ENCODE measurements at places on chromosomes 1 and 21.
A peak's percentile ranks its signal among the peaks of the same experiment; 100 is the strongest.

GRCh38 chr1:236281198-236281653 is 532 bp downstream of the ERO1B start:
- DNase-seq = peak; percentile 55

- DNase-seq = no peak
These were observed 8.6 kb downstream of the LAMC2 start for GRCh38 chr1:183194527-183195141.

- no peak for DNase-seq
These were observed 144.7 kb downstream of the APP start for GRCh38 chr21:26025536-26026512.

DNA sequence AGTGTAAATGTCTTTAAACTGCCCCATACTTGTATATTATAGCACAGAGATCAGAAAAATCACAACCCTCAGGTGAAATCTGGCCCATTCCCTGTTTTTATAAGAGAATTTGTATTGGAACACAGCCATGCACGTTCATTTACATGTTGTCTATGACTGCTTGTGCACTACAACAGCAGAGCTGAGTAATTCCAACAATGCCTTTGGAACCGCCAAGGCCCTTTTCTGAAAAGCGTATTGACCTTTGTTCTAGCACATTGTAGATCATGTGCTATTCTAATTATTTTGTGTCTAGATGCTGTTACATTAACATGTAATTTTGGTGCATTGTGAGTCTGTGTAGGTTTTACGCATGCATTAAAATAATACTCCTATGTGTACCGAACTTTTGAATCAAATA is 339.6 kb downstream of the CHRM3 start:
- DNase-seq = no peak

GRCh38 chr1:211091867-211092266 is 42.1 kb downstream of the KCNH1 start:
- no peak for DNase-seq

- no peak for DNase-seq
These were observed 20.6 kb downstream of the PGBD2 start for GRCh38 chr1:248926401-248927182.

DNA sequence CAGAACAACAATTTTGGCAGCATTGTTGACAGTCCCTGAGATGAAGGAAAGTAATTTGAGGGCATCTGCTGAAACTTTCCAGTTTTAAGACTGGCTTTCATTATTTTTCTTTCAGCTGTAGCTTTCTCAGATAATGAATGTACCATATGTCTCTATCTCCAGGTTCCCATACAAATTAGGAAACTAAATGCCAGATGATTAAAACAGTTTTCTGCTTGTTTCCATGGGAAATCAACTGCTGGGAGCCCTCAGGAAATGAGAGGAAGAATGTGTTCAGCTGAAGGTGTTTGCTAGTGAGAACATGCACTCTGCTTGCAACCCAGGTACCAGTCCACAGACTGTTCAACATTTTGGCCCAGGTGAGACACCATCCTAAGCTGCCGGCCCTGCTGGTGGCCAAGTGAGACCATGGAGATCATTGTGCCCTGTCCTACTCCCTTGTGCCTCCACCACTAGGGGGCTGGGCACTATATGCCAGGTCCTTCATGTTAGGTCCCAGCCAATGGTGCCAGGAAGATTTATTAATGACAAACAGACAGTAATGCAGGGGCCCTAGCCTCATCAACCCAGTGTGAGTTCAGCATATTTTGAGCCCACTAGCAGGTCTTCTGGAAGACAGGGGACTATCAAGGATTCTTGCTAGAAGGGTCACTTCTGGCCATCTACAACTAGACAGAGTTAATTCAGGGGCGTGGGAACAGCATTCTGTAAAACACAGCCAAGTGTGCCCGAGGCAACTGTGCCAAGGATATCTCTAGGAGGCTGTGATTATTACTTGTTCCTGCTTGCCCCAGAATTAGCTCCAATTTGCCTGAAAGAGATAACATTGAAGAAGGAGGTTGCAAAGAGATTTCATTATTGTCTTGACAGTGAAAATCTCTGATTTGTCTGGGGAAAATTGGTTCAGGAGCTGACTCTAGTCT is 17.0 kb upstream of the LRRC8C start:
- no peak for DNase-seq

DNA sequence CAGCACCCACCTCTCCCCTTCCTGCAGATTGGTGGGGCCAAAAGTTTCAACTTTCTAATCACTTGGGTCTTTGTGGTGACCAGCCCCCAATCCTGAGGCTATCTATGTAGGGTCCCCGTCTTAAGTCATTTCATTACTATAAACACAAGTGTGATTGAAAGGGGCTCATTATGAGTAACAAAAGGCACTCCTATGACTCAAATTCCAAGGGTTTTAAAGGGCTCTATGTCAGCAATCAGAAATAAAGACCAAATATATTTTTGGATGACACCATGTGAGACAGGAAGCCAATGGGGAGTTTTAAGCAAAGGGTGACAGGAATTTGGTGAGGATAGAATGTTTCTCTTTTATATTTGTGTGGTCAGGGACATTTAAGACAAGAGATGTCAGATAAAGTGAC is 6.2 kb downstream of the ERO1B start:
- DNase-seq = no peak

DNA sequence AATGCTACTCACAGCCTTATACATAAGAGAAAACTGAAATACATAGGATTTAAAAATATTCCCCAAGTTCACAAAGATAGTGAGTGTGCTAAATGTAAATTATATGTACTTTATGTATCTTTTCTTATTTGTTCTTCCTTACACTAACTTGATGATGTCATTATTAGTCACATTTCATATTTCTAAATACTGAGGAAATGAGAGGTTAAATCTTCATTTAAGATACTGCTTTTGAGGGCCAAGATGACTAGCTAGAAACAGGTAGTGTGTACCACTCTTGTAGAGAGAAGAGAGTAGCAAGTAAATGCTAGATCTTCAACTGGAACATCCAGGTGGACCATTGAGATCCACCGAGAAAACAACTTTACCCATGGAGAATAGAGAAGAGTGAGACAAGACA is 29.8 kb downstream of the PYHIN1 start:
- DNase-seq = no peak

GRCh38 chr1:182391028-182391361 is 595 bp downstream of the GLUL start:
- no peak for DNase-seq

DNA sequence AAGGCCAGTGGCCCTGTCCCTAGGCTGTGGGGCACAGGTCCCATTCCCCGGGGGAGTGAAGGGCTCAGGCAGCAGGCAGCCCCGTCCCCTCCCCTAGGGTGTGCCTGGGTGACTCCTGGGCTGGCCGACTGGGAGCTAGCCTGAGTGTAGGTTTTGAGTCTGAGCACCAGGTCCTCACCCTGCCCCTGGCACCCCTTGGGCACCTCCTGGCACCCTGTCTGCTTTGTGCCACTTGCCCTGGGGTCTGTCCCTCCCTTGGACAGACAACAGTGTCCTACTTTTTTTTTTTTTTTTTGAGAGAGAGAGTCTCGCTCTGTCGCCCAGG is 24.2 kb downstream of the RRP1 start:
- DNase-seq = no peak

DNA sequence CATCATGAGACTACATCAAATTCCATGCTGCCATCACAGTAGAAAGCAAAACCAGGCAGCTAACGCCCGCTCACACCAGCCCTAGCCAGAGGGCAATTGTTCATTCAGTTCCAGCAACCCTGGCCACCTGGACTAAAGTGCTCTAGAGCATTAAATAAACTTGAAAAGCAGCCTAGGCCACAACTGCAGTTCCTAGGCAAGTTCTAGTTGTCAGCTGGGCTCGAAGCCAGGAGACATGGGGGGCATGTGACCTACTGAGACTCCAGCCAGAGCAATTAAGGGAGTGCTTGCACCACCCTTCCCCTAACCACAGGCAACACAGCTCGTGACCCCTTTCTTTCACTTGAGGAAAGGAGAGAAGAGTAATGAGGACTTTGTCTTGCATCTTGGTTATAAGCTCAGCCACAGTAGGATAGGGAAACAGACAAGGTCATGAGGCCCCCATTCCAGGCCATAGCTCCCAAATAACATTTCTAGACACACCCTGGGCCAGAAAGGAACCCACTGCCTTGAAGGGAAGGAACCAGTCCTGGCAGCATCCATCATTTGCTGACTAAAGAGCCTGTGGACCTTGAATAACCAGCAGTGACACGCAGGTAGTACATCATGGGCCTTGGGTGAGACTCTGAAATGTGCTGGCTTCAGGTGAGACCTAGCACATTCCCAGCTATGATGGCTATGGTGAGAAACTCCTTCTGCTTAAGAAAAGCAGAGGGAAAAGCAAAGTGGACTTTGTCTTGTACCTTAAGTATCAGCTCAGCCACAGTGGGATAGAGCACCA is 77.0 kb downstream of the ZZZ3 start:
- DNase-seq = no peak

- DNase-seq = peak; percentile 64
These were observed 27.6 kb downstream of the C1orf216 start for GRCh38 chr1:35691080-35691479.

GRCh38 chr1:85070972-85071492 is 22.7 kb upstream of the MCOLN3 start:
- DNase-seq = no peak

GRCh38 chr21:35226968-35227744 is 178.1 kb upstream of the RUNX1 start:
- DNase-seq = peak; percentile 48

DNA sequence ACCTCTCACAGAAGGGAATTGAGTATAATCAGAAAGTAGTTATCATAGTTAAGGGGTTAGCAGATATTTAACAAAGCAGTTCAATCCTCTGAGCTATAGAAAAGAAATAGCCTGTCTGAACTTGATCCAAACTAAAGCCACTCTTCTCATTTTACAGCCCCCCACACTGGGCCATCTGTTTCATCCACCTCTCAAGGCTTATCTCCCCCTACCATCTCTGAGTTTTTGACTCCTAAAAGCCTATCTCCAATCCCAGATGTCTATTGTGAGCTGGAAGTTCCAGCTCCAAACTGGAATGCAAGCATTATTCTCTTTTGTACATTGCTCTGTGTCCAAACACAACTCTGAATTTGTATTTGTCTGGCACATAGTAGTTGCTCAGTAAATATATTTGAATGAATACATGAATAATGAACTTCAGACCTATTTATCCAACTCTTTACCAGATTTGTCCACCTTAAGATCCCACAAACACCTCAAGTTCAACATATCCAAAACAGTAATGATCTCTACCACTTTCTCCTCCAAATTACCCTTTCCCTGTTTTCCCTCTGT is 98.1 kb downstream of the PLPP3 start:
- DNase-seq = no peak

GRCh38 chr1:174222166-174222949 is 63.0 kb downstream of the RABGAP1L start:
- DNase-seq = no peak

DNA sequence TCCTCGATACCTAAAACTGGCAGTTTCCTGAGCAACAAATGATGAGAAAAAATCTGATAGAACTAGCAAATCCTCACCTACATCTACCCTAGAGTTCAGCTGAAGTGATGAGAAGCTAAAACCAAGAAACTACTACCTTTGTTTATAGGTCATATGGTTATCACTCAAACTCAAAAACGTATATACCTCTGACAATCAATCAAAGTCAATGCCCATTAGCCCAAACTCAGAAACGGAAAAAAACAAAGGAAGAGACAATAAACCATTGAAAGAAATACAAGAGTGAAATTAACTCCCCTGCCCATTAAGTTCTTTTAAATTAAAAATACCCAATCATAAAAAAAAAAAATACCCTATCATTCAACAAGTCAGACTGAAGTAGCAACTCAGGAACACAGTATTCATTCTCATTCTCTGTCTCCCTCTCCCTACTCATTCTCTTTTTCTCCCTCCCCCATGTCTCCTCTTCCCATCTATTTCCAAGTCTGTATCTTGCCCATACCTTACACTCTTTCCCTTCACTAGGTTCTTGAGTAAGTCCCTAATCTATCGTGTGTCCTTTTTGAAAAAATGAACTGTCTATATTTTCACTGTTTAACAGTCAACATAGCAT is 6.8 kb downstream of the CDC42BPA start:
- DNase-seq = no peak

GRCh38 chr1:55181666-55182065 is 33.5 kb downstream of the USP24 start:
- no peak for DNase-seq

- no peak for DNase-seq
These were observed 51.8 kb downstream of the FBXO2 start for GRCh38 chr1:11602424-11602823.

DNA sequence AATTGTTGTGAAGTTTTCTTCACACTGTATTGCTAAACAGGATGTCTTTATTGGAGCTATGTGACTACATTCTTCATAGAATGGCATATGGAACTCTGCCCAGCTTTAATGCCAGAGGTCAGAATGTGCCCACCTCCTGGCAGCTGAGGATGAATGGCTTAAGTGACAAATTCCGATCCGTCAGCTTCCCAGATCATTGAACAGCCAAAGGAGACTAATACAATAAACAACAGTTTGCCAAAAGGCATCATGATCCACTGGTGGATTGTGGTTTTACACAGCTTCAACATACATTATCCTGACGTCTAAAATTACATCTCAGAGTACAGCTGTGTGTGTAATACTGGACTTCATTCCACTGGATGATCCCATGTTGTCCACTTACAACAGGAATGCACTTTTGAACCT is 68.7 kb upstream of the C1orf105 start:
- DNase-seq = no peak

- peak; percentile 65 for DNase-seq
These were observed 55.6 kb downstream of the TRAF5 start for GRCh38 chr1:211382182-211382713.

DNA sequence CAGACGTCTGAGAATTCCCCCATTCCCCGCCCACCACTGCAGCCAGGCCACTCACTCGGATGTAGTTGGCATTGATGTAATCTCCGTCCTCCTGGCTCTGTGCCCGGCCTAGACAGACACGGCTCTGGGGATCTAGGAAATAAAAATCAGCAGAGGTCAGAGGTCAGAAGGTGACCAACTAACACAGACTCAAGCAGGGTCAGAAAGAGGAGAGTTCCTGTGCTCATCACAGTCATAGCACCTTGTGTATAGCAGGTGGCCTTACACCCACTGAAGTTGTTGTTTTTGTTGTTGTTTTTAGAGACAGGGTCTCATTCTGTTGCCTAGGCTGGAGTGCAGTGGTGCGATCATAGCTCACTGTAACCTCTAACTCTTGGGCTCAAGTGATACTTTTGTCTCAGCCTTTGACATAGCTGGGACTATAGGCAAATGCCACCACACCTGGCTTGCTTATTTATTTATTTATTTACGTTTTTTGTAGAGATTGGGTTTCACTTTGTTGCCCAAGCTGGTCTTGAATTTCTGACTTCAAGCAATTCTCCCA is 4.9 kb downstream of the PTPN7 start:
- DNase-seq = no peak

- no peak for DNase-seq
These were observed 17.6 kb downstream of the RNF11 start for GRCh38 chr1:51253691-51254090.

GRCh38 chr1:114033961-114034360 is 54.7 kb downstream of the OLFML3 start:
- DNase-seq = no peak

All from NCI-H1092 treated with DMSO at 0.1 percent for 48 hours (cell line).